ENCODE measurements at places on chromosomes 12 and 14.

DNA sequence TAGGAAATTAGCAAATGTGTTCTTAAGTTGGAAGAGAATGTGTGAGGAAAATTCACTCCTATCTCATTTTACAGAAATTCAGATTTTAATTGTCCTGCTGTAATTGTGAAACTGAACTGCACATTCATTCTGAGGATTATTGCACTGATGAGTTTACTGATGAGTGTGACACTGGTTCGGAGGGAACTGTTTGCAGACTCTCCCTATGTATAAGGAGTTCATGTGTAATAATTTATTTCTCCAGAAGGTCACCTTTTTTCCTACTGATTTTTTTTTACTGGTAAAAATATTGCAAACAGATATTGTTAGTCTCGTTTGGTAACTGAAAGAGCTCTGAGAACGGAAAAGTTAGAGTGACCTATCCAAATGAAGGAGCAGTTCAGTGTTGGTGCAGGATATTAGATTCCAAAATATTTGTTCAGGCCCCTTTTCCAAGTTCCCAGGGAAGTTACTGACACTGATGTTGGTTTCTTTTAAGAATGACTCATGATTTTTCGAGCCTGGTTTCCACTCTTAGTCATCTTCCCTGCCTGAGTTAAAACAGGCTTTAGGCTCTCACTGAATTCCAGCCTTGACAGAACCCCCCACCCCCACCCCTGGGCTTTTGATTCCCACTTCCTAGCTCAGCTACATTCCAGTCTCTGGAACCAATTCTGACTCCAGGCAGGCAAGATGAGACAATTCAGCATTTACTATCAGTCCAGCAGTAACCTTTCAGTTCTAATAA lies 18.4 kb downstream of the ANO6 start:
- peak; percentile 66 for DNase-seq

GRCh38 chr12:31525496-31526157 lies 65.3 kb downstream of the DENND5B start:
- no peak for DNase-seq

GRCh38 chr12:119211884-119212283 lies 33.2 kb downstream of the HSPB8 start:
- no peak for DNase-seq

GRCh38 chr12:2959505-2960389 lies 550 bp downstream of the TEAD4 start:
- DNase-seq: peak; percentile 70

GRCh38 chr12:62308201-62308600 lies 48.0 kb downstream of the USP15 start:
- no peak for DNase-seq

DNA sequence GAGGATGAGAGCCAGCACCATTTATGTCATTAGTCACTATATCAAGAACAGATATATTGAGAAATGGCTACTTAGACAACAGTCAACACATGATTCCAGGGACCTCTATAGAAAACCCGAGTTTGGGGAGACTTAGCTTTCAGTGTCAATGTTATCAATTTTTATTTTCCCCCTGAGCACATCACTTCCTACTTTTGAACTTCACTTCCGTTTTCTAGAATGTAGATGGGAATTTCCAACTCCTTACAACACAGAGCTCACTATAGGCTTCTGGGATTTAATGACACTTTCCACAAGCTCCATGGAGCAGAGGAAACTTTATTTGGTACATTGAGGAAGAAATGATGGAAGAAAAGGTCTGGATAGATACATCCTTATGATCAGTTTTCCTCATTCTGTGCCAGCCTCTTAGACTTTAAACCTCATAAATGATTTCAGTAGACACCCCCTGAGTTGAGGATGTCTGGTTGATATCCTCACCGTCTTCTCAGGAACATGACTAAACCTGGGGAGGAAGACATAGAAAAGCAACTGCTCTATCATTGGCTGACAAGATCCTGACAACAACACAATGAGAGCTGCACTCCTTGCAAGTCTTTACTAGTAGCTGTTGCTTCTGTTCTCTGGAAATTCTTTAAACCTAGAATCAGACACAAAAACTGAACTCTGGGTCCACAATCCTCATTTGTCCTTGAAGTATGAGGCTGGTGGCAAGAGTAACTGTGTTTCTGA lies 449.4 kb upstream of the OR4E1 start:
- DNase-seq: no peak

DNA sequence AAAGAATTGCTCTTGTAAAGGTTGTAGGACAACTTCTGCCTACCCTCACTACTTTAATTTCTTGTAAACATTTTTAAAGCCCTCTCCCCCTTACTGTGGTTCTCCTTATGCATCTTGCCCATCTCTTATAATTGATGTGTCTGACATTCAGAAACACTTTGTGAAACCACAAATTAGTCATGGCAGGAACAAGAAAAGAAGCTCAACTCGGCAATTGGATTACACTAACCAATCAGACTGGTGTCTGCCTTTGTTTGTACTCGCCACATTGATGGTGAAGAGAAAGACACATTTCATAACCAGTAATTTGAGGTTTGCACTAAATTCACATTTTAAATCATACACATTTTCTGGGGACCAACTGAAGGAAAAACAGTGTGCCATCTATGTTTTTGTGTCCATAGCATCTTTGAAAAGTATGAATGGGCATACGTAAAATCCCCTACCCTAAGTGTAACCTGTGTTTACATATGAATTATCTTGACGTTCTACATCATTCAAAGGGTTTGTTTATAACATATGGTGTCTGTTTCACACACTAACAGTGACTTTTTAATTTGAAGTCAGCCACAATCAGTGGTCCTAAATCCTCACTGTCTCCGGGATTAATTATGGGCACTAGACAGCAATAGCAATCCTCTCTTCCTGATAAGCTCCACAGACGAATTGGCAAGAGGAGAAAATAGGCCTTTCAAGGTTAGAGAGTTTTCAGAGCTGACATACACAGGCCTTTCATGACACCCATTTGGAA lies 49.9 kb downstream of the OTX2 start:
- DNase-seq: no peak

- DNase-seq: no peak
Observed at GRCh38 chr12:93832131-93832530, 155.0 kb downstream of the CRADD start.

DNA sequence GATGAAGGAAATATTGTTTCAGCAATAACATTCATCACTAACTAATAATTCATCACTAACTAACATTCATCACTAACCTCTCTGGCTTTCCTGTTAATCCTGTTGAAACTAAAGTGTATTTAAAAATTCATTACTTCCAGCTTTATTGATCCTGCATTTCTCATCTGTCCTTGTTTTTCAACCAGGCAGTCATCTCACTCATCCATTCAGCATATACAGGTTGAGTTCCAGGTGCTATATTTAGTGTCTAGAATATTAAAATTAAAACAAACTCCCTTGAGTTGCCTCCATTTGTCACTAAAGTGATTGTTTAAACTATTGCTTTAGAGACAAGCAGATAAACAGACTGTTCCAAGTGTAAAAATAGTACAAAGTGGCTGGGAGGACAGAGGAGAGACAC lies 58.1 kb downstream of the ATXN7L3B start:
- no peak for DNase-seq

- peak; percentile 85 for DNase-seq
Observed at GRCh38 chr12:113232840-113233585, 11.7 kb downstream of the TPCN1 start.

GRCh38 chr12:99059824-99060511 lies 414.9 kb downstream of the APAF1 start:
- no peak for DNase-seq

- DNase-seq: no peak
Observed at GRCh38 chr12:84201976-84202375, 710.6 kb downstream of the SLC6A15 start.

GRCh38 chr12:78888568-78888967 lies 24.0 kb downstream of the SYT1 start:
- no peak for DNase-seq

GRCh38 chr12:27511031-27511722 lies 12.8 kb upstream of the PPFIBP1 start:
- DNase-seq: peak; percentile 66

GRCh38 chr12:92111256-92111655 lies 34.4 kb downstream of the BTG1 start:
- DNase-seq: no peak

GRCh38 chr14:62866376-62866775 lies 178.9 kb downstream of the KCNH5 start:
- DNase-seq: no peak

DNA sequence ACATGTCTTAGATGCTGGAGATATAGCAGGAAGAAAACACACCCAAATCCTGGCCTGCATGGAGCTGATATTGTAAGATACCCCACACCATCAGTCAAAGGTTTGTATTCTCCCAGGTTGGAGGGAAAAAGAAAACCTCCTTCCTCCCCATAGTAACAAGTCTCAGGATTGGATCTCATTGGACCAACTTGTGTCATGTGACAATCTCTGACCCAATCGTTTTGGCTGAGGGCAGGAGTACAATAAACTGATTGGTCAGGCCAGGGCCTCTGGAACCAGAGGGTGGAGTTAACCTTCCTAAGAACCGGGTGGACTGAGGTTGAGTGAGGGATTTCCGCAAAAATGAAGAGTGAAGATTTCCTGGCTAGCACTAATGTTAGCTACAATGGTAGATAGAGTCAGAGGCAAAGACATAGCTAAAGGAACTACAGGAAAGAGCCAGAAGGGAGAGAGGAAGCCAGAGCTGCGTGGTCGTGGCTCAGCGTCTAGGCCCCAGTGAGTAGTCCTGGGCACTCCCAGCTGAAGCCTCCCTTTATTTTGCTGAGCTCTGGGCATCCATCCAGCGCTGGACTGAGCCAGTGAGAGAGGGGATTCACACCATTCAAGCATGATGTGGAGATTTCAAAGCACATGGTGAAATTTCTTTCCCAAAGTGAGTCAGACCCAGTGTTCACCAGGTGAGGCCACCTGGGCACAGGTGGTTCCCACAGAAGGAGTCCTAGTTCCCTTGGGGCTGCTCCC lies 219.9 kb downstream of the AACS start:
- DNase-seq: no peak

- DNase-seq: no peak
Observed at GRCh38 chr12:145369-145960, 68.5 kb downstream of the SLC6A12 start.

DNA sequence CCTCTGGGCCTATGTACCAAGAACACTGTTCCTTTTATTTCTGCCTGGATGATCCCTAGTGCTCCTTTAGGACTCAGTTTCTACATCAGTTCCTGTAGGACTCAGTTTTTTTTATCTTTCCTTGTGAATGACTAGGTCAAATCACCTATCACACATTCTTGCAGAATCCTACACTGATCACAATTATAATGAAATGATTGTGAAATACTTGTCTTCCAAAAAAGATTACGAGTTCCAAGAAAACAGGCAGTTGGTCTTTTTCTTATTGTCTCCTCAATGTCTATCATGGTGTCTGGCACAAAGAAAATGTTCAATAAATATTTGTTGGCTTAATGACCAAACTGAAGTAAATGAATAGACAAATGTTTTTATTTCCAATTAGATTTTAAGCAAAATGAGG lies 95.5 kb upstream of the GARIN6 start:
- no peak for DNase-seq
